Omental fat pad (tissue), 4 donors: ENCODE measurements at places on chromosomes 3 and 15. TPM values are rescaled to one million over a fixed set of nuclear protein-coding genes. Genes with fewer than 3 reads are reported as not detected.

DNA sequence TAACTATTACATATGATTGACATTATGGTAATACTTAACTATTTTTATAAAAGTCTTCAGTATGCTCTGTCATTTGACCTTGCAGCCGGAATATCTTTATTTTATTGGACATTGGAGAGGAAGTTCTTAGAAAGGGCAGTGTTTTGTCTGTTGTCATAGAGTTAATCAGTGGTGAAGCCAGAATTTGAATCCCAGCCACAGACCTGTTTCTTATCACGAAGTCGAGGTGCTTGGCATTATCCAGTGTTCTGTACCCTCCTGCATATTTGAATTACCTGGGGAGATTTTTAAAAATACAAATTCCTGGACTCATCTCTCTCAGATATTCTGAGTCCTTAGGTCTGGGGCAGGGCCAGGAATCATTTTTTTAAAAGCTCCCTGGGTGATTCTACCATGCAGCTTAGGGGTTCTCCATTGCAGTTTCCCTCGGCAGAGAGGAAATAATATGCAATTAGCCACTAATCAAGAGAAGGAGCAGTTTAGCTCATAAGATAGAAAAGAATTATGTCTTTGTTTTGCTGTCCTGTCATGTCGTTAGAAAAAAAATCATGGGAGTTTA, 195.6 kb upstream of the CFAP20DC start:
- no peak for DNase-seq

DNA sequence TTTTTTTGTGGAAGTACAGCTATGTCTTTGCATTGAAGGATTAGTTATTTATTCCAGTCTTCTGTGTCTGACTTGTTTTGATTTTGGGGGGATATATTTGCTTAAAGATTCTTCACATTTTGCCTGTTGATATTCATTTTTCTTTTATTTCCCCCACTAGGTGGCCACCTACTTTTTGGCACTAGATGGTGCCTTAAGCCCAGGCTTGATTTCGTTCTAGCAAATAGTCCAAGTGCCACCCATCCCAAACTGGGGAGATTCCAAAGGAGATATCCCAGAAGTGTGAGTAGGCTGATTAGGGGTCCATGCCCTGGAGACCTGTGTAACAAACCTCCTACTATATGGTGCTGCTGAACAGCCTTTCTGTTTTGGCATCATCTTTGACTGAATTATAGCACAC, 80.0 kb upstream of the SPATA16 start:
- no peak for DNase-seq

DNA sequence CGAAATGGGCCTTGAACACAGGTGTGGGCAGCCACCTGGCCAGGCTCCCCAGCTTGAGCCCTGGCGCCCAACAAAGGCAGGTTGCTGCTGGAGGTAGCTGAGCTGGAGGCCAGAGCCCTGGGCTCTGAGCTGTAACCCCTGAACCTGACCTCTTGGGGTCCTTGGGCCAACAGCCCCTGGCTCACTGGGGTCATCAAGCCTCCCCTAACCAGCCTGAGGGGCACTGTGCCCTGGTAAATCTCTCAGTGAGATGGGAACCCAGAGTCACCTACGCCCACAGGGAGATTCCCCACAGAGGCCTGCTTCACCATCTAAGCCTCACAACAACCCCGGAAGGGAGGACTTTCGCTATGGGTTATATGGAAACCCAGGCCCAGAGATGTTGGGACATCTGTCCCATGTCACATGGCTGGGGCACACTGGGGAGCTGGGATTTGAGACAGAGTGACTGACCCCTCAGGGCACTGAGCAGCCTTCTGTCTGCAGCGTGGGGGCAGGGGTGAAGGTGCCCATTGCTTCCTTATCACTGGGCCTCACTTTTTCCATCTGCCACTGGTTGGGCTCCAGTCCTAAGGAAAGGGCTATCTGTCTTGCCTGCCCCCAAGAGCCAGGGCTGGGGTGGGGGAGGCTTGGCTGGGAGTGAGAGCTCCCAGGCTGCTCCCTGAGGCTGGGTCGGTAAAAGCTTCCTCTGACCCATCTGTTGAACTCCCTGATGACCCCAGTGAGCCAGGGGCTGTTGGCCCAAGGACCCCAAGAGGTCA, 59.1 kb downstream of the IQSEC1 start:
- DNase-seq, result no peak

DNA sequence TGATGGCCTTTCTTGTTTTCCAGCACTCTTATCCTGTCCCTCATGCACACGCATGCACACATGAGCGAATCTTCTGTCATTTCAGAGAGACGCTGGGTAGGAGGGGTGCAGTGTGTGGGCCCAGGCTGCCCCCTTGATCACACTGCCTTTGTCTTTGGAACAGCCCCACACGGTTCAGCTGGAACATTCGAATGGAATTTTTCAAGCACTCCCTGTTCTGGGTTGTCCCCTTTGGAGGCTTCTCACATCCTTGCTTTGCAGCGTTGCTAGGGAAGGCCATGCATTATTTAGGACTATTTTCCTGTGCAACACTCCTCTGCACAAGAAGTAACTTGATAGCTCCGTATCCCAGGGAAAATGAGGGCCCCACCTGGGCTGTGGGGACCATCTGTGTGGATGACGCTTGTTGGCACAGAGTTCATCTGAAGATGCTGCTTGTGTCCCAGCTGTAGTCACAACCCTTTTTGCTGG, 78.4 kb downstream of the SPSB4 start:
- no peak for DNase-seq

DNA sequence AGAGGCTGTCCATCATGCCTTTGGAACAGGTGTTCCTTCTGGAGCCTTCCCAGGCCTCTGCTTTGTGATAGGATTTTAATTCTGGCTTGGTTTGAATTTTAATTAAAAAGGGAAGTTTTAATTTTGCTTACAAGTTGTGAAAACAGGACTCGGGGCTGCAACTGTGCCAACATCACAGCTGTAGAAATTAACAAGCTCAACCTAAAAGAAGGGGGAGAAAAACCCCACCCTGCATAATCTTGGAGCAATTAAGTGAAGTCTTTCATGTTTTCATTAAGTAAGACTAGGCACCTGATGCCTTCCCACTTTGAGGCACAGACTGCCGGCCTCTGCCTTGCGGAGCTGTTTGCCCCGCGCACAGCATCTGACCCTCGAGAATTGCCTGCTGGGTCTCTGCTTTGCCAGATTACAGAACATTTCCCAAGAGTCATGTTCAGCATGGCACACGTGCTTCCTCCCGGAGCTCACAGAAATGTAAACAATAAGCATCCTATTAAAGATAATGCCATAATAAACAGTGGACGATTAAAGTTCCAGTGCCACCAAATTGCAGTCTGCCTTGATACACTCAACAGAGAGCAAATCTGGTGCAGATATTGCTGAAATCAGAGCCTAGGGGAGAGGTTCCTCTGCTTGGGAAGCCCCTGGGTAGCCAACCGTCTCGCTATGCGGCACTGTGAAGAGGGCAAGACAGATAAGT, 364.2 kb downstream of the LRTM1 start:
- no peak for DNase-seq

DNA sequence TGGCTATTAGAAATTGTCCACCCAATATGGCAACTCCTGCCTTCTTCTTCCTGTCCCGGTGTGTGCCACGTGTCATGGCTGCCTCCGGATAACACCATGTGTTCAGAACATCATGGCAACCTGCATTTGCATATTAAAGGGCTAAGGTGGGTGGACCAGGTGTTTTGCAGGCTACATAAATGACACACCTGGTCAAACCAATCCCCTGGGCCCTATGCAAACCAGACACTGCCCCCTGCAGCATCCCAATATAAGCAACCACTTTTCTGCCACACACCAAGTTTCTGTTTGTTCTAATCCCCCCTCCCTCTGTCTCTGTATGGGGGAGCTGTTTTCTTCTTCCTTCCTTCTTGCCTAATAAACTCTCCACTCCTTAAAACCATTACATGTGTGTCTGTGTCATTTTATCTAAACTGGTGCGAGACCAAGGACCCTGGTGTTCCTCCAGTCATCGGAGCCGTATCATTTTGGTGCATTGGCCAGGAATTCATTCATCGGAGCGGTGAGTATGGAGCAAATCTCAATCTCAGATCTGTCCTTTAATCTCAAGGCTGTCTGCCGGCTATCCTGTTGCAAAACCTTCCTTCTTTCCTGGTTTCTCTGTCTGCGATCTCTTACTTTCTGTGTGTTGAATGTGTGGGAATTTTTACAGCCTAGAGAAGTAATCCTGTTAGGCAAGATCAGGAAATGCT, 44.5 kb downstream of the NCEH1 start:
- DNase-seq, result no peak

GRCh38 chr3:181727341-181728032, 15.8 kb downstream of the SOX2 start:
- no peak for DNase-seq

GRCh38 chr15:45134682-45135604, 5.1 kb downstream of the DUOX1 start:
- DNase-seq, result no peak

- DNase-seq, result no peak
These were observed 44.0 kb upstream of the SEC22A start for GRCh38 chr3:123157598-123158287.

- no peak for DNase-seq
These were observed 11.1 kb downstream of the TNK2 start for GRCh38 chr3:195897081-195897852.

GRCh38 chr3:115927197-115927596, 303.9 kb downstream of the GAP43 start:
- no peak for DNase-seq

DNA sequence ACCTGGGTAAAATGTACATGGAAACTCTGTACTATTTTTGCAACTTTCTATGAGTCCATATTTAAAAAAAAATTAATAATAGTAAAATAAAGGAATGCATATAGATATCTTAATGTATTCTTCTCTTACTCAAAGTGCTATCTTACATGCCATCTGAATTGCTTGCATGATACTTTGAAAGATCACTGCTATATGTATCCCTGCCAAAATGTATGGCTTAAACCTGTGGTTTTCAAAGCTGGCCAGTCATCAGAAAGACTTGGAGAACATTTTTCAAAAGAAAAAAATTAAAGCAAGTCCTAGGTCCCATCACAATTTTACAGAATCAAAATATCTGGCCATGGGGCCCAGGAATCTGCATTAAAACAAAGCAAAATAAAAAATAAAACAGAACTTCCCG, 262.1 kb downstream of the LPP start:
- no peak for DNase-seq

GRCh38 chr3:30549600-30549999, 56.8 kb upstream of the TGFBR2 start:
- DNase-seq, result no peak

GRCh38 chr3:132898141-132898540, 140.1 kb upstream of the TMEM108 start:
- no peak for DNase-seq

DNA sequence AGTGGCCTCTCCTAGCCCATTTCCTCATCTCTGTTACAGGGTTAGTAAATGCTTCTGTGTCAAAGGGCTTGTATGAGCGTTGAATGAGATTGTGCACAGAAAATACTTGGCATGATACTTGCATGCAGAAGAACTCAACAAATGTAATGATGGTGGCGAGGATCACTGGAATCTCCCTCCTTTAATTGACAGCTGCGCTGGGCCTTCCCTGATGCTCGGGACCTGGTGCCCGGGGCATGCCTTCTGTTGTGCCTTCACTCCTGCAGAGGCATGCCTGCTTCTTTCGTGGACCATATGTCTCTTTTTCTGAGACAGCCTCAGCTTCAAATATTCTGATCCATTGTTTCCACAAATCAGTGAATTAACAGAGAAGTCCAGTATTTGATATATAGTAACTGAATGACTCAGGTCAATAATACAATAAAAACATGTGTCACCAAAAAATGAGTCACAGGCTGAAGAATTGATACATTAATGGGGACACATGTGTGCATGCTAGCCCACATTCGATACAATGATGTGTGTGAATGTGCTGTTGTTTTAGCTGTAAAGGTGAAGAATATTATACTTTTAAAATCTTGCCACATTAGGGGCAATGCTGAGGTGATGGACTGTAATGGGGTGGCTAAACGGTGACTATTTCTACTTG, 243.3 kb upstream of the TBL1XR1 start:
- DNase-seq, result no peak

GRCh38 chr3:39388741-39389248, 5.6 kb downstream of the SLC25A38 start:
- no peak for DNase-seq

- DNase-seq, result no peak
These were observed 25.9 kb downstream of the MELTF start for GRCh38 chr3:197003461-197004385.

- DNase-seq, result no peak
These were observed 31.6 kb downstream of the BTD start for GRCh38 chr3:15633159-15633558.

- no peak for DNase-seq
These were observed 21.6 kb upstream of the SPTBN5 start for GRCh38 chr15:41915255-41915994.

- DNase-seq, result no peak
These were observed 7.8 kb upstream of the RPSA start for GRCh38 chr3:39398700-39399099.

- DNase-seq, result no peak
These were observed 25.0 kb upstream of the RPP14 start for GRCh38 chr3:58281069-58281468.

DNA sequence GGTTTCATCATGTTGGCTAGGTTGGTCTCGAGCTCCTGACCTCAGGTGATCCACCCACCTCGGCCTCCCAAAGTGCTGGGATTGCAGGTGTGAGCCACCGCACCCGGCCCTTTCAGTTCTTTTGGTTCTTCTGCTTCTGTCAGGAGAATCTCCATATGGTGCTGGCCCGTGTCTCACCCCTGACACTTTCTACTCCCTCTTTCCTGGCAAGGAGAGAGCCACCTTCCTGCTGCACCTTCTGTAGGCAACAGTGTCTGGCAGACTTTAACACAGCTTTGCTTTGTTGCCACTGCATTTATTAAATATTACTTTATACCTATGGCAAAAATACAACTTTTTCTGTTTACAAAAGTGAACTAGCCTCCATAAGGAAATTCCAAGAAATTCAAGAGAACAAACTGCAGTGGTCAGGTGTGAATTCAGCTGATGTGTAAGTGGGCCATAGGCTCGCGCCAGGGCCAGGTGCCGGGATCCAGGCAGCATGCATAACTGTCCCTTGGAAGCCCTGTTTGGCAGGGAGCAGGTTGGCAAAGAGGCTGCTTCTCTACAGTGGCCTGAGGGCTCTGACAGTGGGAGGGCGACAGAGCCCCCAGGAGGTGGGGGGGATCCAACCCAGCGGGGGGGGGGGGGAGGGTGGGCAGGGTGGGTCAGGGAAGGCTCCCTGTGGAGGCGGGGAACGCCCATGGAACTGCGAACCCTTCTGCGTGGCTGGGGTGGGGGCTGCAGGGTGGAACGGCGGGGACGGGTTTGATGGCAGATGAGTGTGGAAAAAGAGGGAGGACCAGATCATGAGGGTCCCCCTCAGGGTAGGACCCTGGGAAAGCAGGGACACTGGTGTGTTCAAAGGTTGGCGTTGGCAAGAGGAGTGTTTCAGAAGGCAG, 21.1 kb downstream of the CTSH start:
- DNase-seq, result no peak

TJP1 gene
- total RNA-seq, result 93.1 TPM

UBXN7 gene
- total RNA-seq, result 13.2 TPM

CPEB1 gene
- total RNA-seq, result 5.0 TPM

LYSMD2 gene
- 8.9 TPM for total RNA-seq

CHRNA7 gene
- 0.88 TPM for total RNA-seq

PPM1M gene
- total RNA-seq, result 17.0 TPM

PLA1A gene
- 6.8 TPM for total RNA-seq
